ENCODE measurements at places on chromosomes 1 and 21.

- DNase-seq, result no peak
Observed at GRCh38 chr1:30037251-30038118, 685.9 kb downstream of the MATN1 start.

GRCh38 chr21:39196310-39196709 is 13.1 kb upstream of the PSMG1 start:
- DNase-seq, result no peak

DNA sequence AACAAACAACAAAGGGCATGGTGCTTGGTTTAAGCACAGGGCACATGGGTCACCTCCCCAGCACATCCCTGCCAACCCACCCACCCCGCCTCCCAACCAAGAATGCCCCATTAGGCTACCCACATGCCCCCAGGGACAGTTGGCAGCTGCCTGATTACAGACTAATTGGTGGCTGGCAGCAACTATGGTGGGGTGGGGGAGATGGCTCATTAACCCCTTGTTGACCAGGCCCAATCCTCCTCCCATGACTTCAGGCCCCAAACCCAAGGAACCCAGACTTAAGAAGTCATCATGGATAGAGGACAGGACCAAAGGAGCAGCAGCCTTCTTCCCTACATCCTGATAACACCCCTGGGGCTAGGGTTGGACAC is 1.3 kb downstream of the RIMS3 start:
- no peak for DNase-seq

- DNase-seq, result no peak
Observed at GRCh38 chr1:229131243-229132105, 139.4 kb upstream of the RAB4A start.

DNA sequence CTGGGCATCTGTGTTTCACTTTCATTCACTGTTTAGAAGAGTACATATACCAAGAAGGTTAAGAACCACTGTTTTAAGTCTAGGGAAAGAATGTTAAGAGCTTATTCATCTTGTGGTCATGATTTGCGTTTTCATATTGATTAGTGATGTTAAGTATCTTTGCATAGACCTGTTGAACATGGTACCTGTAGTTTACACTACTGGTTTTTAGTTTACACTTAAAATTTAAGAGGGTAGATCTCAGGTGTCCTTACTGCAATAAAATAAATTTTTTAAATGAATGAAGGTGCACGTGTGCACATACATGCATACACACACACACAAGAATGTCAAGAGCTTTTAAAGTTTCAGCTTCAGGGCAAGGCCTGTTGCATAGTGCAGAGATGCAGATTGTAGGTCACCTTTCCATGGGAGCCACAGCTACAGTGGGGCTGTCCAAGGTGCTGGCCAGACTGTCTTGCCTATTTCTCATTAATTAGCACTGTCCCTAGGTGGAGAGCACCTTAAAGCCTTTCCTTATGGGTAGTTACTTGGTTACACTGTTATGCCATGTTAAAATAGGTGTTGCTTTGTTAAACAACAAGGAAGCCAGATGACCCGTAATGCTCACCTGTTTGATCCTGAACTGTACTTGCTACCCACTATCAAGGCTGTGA is 543.0 kb upstream of the DAB1 start:
- DNase-seq, result no peak

GRCh38 chr1:168216171-168216570 is 9.6 kb upstream of the SFT2D2 start:
- DNase-seq, result no peak

- DNase-seq, result no peak
Observed at GRCh38 chr1:225691377-225691776, 38.5 kb upstream of the ENAH start.

DNA sequence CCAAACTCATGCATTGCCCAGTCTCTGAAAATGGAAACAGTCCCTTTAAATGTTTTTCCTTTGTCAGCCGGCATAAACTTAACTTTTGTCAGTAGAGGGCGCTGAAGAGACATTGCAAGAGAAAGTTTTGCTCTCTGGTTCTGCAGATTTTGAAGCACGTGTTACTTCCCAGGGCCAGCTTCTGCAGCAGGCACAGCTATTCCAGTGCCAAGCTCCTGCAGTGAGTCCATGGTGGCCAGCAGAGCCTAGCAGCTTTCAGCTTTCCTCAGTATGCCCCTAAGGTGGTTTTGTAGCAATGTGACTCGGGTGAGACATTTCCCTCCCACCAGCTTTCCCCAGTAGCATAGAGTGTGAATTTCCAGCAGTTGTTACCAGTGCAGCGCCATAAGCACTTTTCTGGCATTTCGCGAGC is 2.6 kb upstream of the IFI44L start:
- DNase-seq, result peak; percentile 47

DNA sequence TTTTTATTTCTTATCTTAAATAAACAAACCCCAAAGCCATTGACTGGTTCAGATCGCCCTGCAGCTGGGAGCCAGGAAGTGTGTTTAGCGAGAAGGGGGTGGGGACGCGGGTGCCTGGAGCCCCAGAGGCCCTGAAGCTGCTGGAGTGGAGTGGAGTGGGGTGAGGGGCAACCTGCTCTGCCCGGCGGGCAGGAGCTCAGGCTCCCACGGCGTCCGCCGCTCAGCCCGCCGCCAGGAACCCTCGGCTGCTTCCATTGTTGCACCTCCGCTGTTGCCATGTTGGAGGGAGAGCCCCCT is 673 bp downstream of the PIK3C2B start:
- peak; percentile 58 for DNase-seq

GRCh38 chr1:19325958-19326747 is 14.0 kb downstream of the SLC66A1 start:
- DNase-seq, result no peak

GRCh38 chr1:5954964-5955363 is 37.3 kb downstream of the NPHP4 start:
- DNase-seq, result no peak

GRCh38 chr1:112990271-112990670 is 34.3 kb upstream of the SLC16A1 start:
- no peak for DNase-seq

DNA sequence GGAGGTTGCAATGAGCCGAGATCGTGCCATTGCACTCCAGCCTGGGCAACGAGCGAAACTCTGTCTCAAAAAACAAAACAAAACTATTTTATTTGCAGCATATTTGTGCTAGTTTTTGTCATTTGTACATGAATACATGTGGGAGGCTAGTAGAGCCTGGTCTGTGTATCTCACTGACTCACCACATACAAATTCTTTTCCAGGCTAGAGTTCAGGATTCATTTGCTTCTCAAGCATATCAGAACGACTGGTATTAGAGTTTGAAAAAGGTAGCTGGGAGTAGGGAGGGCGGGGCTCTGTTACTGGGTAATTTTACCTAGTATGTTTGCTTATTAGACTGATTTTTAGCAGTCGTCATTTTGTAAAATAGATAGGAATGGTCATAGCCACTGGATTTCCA is 4.5 kb upstream of the TOR3A start:
- DNase-seq, result no peak

Data from activated naive CD4-positive, alpha-beta T cell treated with Interleukin-2 at 50 U/mL for 16 hours (primary cell).